RCC 7860 (cell line): ENCODE measurements at places on chromosomes 5 and 9.

DNA sequence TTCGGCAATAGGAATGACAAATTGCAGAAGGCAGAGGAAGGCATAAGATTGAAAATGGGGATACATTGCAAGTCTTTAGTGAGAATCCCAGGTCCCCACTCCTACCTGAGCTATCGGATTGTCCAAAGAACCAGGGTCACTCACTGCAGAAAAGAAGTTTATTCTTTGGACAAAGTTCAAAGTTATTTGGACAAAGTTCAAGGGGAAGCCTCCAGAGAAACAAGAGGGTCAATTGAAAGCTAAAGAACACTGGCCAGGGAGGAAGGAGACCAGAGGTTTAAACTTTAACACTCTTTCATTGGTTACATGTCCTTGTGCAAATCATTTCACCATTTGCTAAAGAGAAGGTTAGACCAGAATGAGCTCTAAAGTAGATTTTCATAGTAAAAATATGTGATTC lies 5.2 kb upstream of the UHRF2 start:
- no peak for DNase-seq

GRCh38 chr9:93124793-93125192 lies 9.3 kb downstream of the NINJ1 start:
- no peak for DNase-seq

- DNase-seq, result no peak
Measured at GRCh38 chr9:34689116-34689470, 2.0 kb downstream of the CCL19 start.

DNA sequence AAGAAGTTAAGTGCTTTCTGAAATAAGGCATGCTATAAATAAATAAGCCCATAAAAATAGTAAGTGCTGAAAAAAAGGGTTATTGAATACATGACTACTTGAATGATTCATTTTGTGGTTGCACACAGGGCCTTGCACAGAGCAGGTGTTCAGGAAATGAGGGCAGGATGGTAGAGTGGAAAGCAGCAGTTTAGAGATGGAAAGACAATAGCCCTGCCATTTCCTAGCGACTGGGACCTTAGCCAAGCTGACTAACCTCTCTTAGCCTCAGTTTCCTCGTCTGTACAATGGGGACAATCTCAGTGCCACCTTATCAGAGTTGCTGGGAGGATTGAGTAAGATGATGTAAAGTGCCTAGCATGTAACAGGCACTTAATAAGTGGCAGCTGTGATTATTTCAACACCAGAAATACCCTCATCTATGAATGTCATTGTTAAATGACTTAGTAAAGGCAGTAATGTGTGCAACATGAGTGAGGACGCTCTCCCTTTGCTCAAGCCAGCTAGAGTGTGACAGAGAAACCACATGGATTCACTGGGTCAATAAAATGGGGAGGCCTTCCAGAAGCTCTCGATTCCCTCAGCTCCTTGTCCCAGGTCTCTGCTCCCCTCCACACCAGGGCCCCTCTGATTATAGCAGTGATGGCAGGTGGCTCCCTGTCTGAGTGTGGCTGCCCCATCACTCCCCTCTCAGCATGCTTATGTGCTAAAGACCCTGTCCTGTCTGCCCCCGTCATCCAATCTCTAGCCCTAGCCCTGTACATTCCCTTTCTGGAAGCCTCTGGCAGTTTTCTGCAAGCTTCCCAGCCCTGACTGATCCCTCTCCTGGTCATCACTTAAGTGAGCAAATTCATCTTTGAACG lies 16.0 kb upstream of the PHF19 start:
- DNase-seq, result peak; percentile 85

- DNase-seq, result no peak
Measured at GRCh38 chr5:105630803-105631202, 2039.9 kb downstream of the EFNA5 start.

DNA sequence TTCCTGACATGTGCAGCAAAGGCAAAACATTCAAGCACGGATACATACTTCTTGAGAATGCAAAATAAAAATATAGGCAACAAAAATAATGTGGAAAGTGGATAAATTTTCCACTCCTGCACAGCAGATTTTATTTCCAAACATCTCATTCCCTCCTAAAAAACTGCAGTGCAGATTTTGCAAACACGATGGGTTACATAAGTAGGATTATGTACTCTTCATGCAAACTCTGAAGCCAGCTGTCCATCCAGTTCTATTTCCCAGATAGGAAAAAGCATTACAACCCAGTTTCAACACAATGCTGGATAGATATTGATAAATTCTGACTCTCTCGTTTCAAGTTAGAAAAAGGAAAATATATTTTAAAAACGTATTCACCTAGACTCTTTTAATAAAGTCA lies 52.7 kb upstream of the CCNG1 start:
- no peak for DNase-seq

DNA sequence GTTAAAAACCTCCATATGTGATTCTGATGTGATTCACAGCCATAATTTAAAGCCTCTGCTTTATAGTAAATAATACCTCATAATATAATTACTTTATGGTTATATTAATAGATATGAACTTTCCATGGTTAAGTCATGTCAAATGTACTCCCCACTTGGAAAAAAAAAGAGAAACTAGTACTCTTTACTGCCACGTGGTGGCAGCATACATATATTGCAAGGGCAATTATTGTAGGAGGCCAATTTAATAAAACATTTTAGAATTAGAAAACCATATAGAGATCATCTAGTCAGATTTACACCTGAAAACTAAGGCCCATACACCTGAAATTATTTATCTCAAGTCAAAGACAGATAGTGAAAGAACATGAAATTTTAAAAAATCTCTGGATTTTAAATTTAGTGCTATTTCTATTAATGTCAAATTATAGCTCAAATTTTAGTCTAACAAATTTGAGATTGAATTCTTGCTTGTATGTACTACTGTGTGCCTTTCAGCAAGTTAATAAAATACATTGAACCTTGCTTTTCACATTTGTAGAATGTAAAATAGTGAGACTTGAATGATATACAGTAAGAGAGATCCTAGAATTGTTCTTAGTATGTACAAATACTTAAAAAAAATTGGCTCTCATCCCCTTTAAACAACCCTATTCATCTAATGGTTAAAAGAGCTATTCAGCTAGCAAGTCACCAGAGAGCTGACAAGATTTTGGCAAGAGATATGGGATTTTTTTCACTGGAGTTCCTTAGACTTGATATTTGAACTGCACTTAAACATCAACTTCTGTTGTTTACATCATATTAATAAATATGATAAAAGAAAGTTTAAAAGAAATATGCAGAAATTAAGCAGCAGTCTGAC lies 603.8 kb downstream of the TLE4 start:
- DNase-seq, result peak; percentile 42

GRCh38 chr9:137148661-137149060 lies 9.7 kb downstream of the GRIN1 start:
- no peak for DNase-seq

- no peak for DNase-seq
Measured at GRCh38 chr5:74665273-74665672, 19.8 kb upstream of the HEXB start.

DNA sequence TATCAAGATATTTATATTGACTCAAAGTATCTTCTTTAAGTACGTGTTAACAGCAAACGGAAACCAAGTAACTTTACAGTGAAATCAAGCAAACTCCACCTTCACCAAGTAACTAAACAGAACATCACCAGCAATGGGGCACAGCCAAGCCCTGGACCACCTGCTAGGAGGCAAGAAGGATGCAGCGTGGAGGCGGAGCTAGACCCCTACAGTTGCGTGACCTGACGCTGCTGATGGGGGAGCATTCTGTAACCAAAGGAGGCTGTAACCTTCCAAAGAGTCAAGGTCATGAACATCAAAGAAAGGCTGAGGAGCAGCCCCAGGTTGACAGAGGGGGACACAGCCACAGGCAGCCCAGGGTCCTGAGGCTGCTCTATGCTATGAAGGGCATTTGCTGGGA lies 6.1 kb downstream of the VAV2 start:
- DNase-seq, result no peak

- no peak for DNase-seq
Measured at GRCh38 chr5:133106761-133107572, 55.2 kb downstream of the HSPA4 start.

DNA sequence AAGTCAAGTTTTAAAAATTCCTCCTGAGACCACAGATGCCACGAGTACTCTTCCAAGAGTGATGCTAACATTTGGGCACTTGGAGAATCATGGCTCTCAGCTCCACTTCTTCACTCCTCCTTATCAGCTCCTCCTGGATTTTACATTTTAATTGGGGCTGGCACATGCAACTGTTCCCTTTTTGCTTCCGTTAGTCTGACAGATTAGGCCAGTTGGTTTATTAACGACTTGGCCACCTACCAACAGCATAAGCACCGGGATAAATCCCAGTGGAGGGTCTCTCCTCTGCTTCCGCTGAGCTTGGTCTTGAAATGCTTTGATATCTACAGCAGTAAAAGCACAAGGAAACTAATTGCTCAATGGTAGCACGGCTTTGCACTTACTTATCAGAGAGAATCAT lies 134.6 kb upstream of the RASEF start:
- DNase-seq, result no peak

GRCh38 chr5:141623186-141623585 lies 4.4 kb upstream of the DIAPH1 start:
- DNase-seq, result no peak

GRCh38 chr5:95942968-95943367 lies 18.7 kb downstream of the ELL2 start:
- no peak for DNase-seq

DNA sequence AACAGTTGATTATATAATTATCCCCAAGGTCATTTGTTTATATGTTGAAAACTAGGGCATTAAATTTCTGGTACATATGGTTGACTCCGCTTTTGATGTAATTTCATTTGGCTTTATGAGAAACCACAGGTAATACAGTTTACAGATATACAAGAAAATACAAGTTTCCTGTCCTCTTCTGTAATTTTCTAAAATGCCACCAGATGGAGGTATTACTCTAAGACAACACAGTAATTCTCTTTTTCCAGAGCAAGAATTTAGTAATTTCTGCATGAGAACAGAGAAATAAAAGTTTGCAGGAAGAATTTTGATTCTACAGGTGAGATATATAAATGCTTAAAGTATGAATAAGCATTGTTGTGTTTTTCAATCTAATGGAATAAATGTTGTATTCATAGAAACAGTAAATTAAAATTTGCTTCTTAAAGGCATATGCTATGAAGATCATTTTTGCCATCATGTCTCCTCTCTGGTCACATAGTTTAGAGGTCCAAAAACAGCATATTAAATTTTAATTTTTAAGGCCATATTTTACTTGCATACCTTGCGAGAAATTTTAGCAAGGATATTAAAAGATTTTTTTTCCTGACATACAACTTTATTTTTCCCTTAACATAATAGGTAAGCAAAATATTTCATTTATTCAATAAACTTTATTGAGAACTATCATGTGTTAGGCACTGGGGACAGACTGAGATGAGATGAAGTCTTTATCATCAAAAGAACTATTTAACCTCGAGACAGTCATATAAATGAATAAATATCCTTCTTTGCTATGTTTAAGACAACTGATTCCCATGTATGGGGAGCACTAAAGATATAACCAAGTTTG lies 22.7 kb downstream of the CHD1 start:
- peak; percentile 7 for DNase-seq

GRCh38 chr5:65327582-65327981 lies 154.1 kb downstream of the ADAMTS6 start:
- DNase-seq, result no peak

DNA sequence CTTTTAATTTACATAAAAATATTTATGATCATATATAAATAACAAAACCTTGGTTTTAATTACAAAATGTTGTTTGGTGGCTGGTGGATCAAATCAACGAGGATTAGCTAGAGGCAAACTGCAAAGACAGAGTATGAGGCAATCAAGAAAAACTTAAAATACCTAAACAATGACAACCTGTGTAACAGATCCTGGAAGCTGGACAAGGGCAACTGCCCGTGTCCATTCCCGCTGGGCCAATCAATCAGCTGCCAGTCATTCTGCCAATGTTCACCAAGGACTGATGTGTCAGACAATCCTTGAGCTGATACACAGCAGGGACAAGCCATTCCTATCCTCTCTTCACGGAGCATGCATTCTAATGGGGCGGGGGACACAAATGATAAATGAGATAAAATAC lies 3.2 kb upstream of the TENT4A start:
- peak; percentile 92 for DNase-seq

- no peak for DNase-seq
Measured at GRCh38 chr5:167783145-167783817, 508.2 kb upstream of the WWC1 start.

GRCh38 chr5:95626701-95627100 lies 6.8 kb downstream of the GPR150 start:
- DNase-seq, result no peak

- DNase-seq, result peak; percentile 77
Measured at GRCh38 chr5:34486160-34486848, 169.8 kb upstream of the RAI14 start.

- DNase-seq, result no peak
Measured at GRCh38 chr5:124604419-124604818, 142.0 kb downstream of the ZNF608 start.

GRCh38 chr9:36151316-36152210 lies 15.0 kb downstream of the GLIPR2 start:
- DNase-seq, result peak; percentile 29
